ENCODE measurements at places on chromosomes 5 and 9.
A peak's percentile ranks its signal among the peaks of the same experiment; 100 is the strongest.

DNA sequence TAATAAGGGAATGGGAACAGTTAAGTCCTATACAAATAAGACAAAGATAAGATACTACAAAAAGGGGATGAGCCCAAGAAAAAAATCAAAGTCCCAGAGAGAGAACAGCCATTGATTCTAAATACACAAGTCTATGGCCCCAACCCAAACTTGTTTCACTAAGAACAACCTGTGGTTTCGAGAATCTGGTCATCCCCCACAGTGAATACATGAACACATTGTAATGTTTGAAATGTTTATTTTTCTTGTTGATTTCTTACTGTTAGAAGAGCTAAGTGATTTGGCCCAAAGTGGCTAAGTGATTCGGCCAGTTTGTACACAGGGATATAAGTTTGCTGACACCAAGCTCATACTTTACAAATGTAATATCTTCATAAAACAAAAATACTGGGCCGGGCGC is 3.3 kb upstream of the ABCA1 start:
- no peak for DNase-seq

DNA sequence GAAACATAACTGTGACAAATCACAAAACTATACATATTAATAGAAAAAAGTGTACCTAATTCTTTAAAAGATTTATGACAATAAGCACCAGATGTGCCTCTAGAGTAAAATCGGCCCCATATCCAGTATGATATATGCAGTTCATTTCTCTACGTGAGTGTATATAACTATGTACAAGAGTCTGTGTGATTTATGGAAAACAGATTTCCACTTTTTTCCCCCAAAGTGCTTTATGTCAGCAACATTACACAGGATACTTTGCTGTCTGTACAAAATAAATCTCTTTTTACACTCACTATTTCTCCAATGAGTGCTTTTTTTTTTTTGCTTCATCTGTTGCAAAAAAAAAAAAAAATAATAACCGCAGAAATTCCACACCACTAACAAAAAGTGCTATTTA is 298.8 kb upstream of the RFX3 start:
- DNase-seq = no peak

- no peak for DNase-seq
Observed at GRCh38 chr5:171724468-171725204, 61.0 kb upstream of the SMIM23 start.

- no peak for DNase-seq
Observed at GRCh38 chr5:35707659-35708058, 90.0 kb downstream of the SPEF2 start.

DNA sequence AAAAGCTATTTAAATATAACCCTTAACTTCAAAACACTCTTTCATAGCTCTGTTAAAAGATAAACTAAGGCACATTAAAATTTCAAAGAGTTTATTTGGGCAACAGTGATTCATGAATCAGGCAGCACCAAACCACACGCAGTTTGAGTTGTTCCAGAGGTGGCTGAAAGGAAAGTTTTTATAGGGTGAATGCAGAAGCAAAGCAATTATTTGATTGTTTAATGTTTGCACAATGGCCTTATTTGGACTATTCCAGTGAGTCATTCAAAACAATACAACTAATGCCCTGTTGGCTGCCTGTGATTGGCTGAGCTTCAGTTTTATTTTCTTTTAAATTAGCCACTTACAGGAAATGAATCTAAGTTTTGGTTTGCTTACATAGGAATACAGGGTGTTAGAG is 125.3 kb downstream of the CEP120 start:
- DNase-seq = no peak

DNA sequence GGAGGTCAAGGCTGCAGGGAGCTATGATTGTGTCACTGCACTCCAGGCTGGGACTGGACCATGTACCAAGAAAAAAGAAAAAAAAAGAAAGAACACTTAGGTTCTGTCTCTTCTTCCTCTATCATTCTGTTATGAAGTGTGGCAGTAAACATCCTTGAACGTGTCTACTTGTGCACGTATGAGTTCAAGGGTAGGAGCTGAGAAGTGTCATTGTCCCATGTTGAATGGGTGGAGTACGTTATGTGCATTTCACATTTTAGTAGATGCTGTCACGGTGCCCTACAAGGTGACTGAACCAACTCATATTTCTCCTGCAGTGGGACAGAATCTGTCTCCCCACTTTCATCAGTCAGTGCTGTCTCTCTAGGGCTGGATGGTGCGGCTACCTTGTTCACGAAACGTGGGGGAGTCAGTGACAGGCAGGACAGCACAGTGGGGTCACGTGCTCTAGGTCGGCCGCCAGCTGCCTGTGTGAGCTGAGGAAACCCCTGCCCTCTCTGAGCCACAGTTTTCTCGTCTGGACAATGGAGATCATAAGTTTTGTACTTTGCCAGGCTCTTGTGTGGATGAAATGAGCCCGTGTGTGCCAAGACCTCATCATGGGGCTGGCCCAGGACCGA is 47.2 kb downstream of the GTF3C4 start:
- no peak for DNase-seq

GRCh38 chr9:826500-827280 is 14.8 kb upstream of the DMRT1 start:
- no peak for DNase-seq

GRCh38 chr5:176387384-176387925 is 943 bp downstream of the NOP16 start:
- no peak for DNase-seq

GRCh38 chr9:123584202-123585176 is 228.5 kb downstream of the CRB2 start:
- DNase-seq = no peak

DNA sequence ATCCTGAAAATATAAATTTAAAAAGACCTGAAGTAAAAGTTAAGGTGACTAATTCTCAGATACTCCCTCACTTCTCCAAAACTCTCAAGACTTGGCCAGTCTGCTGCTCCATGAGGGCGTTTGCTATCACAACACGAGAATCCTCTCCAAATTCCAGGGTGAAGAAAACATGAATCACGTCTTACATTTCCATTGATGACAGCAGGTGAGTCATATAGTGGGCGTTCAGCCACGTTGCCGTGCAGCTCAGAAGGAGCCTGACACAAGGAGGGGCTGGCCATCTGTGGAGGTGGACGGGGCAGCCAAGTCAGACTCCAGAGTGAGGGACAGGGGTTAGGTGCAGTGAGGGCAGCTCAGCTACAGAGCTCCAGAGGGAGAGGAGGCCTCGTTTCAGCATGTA is 555.1 kb upstream of the ADAMTS16 start:
- peak; percentile 83 for DNase-seq

GRCh38 chr5:168422431-168422830 is 63.8 kb upstream of the RARS1 start:
- no peak for DNase-seq

- DNase-seq = peak; percentile 19
Observed at GRCh38 chr5:32312197-32312594, 543 bp downstream of the MTMR12 start.
